MCF 10A (cell line): ENCODE measurements at places on chromosomes 5 and 9. TPM values are rescaled to one million over a fixed set of nuclear protein-coding genes. Genes with fewer than 3 reads are reported as not detected.

GMCL2 gene
- not detected in 2 replicates for total RNA-seq

ABL1 gene
- total RNA-seq: 67.5 TPM in 2 replicates

RGS7BP gene
- total RNA-seq: not detected in 2 replicates

DNA sequence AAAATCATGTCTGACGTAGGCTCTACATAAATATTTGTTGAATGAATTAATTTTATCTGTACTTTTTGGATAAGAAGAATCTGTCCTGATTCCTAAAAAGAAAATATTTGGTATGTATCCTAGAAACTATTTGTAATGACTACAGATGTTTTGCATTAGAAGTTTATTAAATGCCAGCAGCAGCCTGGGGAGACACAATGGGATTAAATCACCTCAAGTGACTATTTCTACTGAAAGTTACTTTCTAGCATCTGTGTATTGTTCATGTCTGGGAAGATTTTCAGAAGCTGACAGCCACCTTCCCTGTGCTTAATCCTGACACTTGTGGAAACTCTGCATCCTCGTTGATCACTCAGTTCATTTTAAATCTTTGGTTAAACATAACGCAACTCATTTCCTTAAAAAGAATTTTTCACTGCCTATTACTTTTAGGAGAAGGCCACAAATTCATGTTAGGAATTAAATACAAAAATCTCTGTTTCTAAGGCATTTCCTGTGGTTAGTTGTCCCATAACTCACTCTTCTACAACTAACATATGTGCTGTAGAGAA lies 209.3 kb upstream of the PPP1R2B start:
- H3K27ac ChIP-seq: no peak overlapping the region
- H3K4me1 ChIP-seq: no peaks in the 10 kb centered on the region
- no peaks in the 10 kb centered on the region for H3K27me3 ChIP-seq

DNA sequence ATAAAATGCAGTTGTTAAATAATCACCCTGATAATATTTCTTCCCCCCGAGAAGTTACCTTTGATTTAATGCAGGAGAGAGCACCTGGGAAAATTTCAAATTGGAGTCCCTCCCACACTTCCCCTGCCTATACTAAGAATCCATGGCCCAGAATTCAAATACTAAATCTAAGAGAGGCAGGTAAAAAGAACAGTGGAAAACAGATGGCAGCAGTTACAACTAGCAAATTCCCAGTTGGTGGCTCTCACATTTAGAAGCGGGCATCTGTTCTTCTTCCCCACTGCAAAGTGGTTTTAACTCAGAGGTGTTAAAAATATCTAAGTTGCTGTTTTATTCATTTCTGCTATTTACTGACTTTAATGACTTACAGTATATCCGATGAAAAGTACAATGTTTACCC lies 210.4 kb upstream of the ELAVL2 start:
- H3K27me3 ChIP-seq: peaks cover 12% of the 10 kb centered on the region
- H3K4me1 ChIP-seq: no peaks in the 10 kb centered on the region
- DNase-seq: no peak
- no peak overlapping the region for H3K4me3 ChIP-seq
- no peak overlapping the region for H3K27ac ChIP-seq
- H3K36me3 ChIP-seq: no peaks in the 10 kb centered on the region

GRCh38 chr5:159021136-159021900 lies 78.4 kb downstream of the EBF1 start:
- peak; percentile 9 for DNase-seq
- no peaks in the 10 kb centered on the region for H3K36me3 ChIP-seq
- no peaks in the 10 kb centered on the region for H3K27me3 ChIP-seq

DNA sequence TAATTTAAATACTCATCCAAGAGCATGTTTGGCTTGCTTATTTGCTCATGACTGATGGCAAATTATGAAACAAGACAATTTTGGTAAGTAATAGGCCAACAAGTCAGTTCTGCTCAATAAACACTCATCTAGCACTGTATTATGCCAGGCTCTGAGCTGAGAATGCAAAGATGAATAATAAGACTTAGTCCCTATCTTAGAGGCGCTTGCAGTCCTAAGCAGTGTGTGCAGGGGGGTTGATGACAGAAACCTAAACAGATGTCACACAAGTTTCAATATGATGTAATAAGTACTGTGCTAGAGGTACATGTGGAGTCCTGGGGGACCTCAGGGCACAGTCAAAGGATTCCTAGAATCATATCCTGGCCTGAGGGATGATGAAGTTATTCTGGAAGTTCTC lies 287.6 kb upstream of the ADRA1B start:
- no peak overlapping the region for H3K4me3 ChIP-seq
- no peak for DNase-seq
- no peaks in the 10 kb centered on the region for H3K4me1 ChIP-seq
- H3K27me3 ChIP-seq: no peaks in the 10 kb centered on the region
